ENCODE measurements at places on chromosomes 2 and 18.

GRCh38 chr2:7084601-7085000, 167.4 kb downstream of the RNF144A start:
- no peak for DNase-seq

DNA sequence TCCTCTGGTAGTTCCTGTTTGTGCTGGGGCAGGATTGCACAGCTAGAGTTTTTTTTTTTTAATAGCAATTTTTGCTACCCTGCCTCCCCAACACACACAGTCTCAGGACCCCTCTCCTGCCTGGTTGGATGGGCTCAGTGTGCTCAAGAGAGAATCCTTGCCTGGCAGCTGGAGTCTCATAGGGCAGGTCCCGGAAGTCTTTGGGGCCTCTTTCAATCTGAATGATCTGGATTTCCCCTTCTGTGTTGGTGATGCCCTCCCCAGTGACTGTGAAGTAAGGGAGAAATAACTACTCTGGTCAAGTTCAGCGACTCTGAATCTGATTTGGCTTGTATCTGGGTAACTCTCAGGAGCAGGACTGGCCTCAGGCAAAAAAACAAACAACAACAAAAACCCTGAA, 220.6 kb upstream of the LRRTM1 start:
- no peak for DNase-seq

DNA sequence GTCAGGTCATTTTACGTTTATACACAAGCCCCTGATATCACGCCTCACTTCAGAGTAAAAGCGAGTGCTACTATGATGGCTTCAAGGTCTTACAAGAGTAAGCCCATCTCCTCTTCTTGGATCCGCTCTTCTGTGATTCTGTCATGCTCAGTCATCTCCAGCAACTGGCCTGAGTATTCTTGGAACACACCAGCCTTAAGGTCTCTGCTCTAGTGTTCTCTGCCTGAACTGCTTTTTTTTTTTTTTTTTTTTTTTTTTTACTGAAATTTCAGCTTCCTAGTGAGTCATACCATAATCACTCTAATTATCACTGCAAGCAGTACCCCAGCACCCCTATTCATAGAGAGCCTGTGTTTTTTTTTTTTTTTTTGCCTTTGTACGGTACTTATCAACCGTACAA, 1228.9 kb downstream of the CNTNAP5 start:
- no peak for DNase-seq

- DNase-seq, result no peak
These were observed 229.0 kb downstream of the MGAT5 start for GRCh38 chr2:134482766-134483340.

Data from stimulated activated CD8-positive, alpha-beta memory T cell treated with anti-CD3 and anti-CD28 coated beads, Interleukin-15, amount 100 ng/mL, for 24 hours (primary cell).